ENCODE measurements at places on chromosomes 2 and 18.

DNA sequence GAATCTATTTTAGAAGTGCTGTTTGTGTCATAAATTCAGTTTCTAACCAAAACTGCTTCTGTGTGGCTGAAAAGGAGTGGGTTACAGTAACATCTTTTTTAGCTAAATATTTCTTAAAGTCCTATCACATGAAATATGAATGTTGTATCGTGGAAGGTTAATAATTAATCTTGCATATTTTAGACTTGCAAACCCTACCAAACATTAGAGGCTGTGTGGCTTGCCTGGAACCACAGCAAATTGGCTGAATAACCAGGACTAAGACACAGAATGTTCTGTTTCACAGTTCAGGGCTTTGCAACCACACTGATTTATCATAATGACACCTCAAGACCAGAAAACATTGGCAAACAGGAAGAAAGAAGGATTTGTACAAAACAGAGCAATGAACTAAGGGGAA is 208.9 kb upstream of the CNTNAP5 start:
- peaks cover under 1% of the 10 kb centered on the region for H3K36me3 ChIP-seq
- peaks cover 17% of the 10 kb centered on the region for H3K4me1 ChIP-seq
- no peak overlapping the region for H3K4me3 ChIP-seq
- peak overlapping the region; percentile 17 for H3K27ac ChIP-seq
- H3K27me3 ChIP-seq: no peaks in the 10 kb centered on the region
- no peak for DNase-seq

DNA sequence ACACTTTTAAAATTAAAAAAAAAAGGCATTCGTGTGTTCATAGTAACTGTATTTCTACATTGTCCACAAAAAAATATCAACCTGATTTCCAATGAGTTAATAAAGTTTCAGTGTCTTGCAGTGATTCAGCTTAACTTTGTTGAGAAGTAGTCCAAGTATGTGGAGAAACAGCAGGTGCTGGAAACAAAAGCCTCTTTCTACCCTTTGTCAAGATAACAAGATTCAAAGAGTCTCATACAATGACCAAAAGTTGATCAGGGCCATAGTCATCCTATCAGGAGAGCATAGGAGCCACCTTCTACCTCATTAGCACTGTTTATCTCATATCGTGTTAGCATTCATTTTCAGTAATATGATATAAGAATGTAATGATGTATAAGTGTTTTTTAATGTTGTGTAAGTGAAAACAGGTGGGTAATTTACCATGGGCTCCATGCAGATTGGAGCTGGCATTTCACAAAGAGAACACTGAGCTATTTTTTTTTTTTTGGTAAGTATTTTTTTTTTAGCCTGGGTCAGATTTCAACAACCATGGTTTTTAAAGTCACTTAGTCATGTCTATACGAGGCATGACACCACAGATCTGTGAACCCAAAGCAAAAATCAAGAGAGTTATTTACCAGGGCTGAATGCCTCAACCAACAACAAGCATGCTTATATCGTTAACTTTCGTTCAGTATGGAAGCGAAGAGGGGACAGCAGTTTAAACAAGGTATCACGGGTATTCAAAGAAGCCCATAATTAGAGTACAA is 165.0 kb upstream of the ZNF521 start:
- H3K36me3 ChIP-seq: no peaks in the 10 kb centered on the region
- DNase-seq: no peak
- peaks cover 9% of the 10 kb centered on the region for H3K4me1 ChIP-seq
- H3K27ac ChIP-seq: no peak overlapping the region
- no peak overlapping the region for H3K4me3 ChIP-seq

GRCh38 chr2:236928380-236929037 is 157.2 kb upstream of the COPS8 start:
- H3K27me3 ChIP-seq: no peaks in the 10 kb centered on the region
- H3K4me3 ChIP-seq: no peak overlapping the region
- H3K36me3 ChIP-seq: no peaks in the 10 kb centered on the region
- H3K4me1 ChIP-seq: no peaks in the 10 kb centered on the region

DNA sequence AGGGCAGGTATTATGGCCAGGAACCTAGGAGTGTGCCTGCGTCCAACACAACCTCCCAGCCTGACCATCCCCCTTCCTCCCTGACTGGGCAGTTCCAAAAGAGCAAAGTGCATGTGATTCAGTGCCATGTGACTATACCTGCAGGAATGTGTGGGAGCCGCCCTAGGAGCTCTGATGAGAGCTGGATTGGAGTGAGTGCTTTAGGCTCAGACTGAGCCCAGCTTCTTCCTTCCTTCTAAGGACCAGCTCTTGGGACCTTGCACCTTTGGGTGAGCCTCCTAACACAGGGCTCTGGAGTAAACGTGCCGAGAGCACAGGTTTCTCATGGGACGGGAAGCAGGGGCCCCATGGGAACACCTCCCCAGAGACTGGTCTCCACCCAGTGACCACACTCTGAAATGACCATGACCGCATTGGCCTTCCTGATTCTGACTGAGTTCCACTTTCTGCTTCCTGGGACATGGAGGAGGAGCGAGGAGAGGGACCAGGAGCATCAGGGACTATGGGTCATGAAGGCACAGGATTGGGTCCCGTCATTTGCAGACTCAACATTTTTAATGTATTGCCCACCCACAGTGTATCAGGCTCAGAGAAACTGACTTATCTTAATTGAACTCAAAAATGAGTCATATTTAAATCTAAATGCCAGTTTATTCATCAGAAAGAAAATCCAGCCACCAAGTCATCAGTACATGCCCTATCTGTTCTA is 87.8 kb upstream of the BCL2L11 start:
- H3K27me3 ChIP-seq: no peaks in the 10 kb centered on the region
- H3K27ac ChIP-seq: no peak overlapping the region
- H3K4me3 ChIP-seq: no peak overlapping the region
- H3K4me1 ChIP-seq: no peaks in the 10 kb centered on the region
- no peak for DNase-seq

DNA sequence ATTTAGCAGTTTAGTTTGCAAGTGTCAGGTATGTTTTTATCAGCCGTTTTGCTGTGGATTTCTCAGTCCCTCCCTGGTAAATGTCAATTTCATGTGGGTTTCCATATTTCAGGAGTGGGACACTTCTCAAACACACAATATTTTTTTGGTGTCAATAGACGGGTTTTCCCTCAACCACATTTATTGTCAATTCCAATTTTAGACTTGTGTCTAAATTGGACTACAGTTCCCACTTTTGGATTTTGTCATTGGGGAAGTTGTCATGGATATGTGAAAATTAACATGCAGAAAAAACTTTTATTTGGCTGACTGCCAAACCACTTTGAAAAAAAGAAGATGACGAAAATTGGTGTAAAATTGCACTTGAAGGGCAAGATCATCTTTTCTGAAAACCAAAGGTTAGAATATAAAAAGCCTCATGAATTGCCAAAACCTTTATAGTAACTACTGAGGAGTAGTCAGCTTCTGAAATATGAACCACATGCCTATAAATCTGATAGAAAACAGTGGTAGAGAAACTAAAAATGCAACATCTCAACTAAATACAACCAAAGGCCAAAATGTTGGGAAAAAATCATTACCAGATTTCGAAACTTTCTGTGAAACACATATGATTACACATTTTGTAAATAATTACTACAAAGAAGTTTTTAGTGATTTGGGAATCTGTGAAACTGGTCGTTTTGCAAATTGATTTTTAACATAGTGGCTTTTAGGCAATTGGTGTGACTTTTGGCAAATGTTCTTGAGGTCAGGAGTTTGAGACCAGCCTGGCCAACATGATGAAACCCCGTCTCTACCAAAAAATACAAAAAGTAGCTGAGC is 106.4 kb downstream of the BCL2L11 start:
- H3K36me3 ChIP-seq: no peaks in the 10 kb centered on the region
- no peaks in the 10 kb centered on the region for H3K4me1 ChIP-seq
- no peaks in the 10 kb centered on the region for H3K27me3 ChIP-seq
- H3K4me3 ChIP-seq: no peak overlapping the region
- H3K27ac ChIP-seq: no peak overlapping the region

GRCh38 chr2:84971510-84972206 is 697 bp downstream of the KCMF1 start:
- H3K4me1 ChIP-seq: peaks cover 45% of the 10 kb centered on the region
- H3K4me3 ChIP-seq: peak overlapping the region; percentile 92
- peak overlapping the region; percentile 95 for H3K27ac ChIP-seq
- H3K36me3 ChIP-seq: no peaks in the 10 kb centered on the region

Measured in common myeloid progenitor, CD34-positive (primary cell).